ENCODE measurements at places on chromosomes 2 and 18.

DNA sequence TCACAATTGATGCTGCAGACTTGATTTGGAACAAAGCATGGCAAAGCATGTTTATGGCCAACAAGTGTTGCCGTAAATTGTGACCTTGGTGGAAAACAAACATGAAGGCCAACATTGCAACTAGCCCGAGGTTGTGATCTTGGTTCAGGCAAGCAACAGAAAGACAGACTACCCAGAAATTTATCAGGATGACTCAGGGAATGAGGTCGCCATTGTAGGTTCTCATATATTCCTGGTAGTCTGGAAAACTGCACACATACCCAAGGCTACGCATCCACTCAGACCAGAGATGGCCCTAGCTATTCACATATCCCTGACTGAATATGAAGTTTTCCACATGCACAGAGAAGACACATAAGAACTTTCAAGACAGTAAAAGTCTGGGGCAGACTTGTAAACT is 30.1 kb downstream of the CYP1B1 start:
- no peak for DNase-seq

DNA sequence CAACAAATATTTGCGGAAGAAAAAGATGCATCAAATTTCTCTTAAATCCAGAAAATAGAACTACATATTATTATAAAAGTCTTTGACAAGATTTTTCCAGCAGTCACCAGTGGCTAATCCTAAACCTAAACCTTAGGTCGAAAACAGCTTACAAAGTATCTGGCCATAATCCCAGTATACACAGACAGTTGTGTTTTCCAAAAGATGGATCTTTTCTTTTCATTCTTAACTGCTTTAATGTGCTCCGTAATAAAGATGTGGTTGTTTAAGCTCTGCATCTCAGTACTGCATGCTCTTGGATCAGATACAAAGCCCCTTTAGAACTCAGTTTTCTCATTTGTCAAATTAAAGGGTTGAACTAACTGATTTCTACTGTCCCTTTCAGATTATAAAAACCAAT is 247.8 kb downstream of the TXNL1 start:
- DNase-seq = no peak

DNA sequence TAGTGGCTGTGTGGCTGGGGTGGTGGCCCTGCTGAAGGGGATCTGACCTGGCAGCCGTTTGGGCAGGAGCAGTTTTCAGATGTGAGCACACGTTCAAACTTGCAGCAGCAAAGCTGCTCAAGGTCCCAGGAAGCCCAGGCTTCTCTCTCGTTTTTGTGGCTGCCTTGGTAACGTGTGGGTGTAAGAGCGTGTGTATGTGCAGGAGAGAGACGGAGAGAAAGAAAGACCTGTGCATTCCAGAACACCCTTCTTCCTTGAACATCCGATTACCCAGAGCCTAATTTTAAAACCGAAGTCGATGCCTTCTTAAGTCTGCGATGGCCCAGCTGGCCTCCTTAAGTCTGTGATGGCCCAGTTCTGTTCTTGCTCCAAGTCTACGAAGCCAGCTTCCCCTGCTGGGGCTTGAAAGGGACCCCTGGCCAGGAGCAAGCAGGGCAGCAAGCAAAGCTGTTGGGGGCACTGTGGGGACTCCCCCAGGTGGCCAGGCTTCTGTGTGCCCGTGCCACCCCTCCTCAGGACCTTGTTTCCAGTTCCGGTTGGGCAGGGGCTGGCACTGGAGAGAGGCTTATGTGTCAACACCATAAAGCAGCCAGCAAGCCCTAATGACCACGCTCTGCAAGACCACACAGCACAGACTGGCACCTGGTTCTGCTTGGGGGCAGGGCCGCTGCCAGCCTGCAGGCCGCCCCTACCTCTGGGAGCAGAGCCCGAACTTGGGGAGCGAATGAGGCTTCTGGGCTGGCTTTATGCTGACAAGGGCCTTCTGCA is 55.8 kb upstream of the ALPP start:
- no peak for DNase-seq

- DNase-seq = no peak
These were observed 57.8 kb downstream of the ADD2 start for GRCh38 chr2:70710038-70710690.

- DNase-seq = no peak
These were observed 295.3 kb downstream of the CDH7 start for GRCh38 chr18:66046032-66046602.
